ENCODE measurements at places on chromosomes 16 and 17.

- no peak for DNase-seq
These were observed 887.7 kb downstream of the CDH11 start for GRCh38 chr16:64234200-64234599.

GRCh38 chr17:58335061-58335731 lies 6.6 kb upstream of the TSPOAP1 start:
- DNase-seq: no peak

- peak; percentile 50 for DNase-seq
These were observed at the start of gene MTSS2 for GRCh38 chr16:70685938-70686375. MTSS2 (minus strand) TSS chr16:70686053; CDS start chr16:70685791, 262 bp downstream.

DNA sequence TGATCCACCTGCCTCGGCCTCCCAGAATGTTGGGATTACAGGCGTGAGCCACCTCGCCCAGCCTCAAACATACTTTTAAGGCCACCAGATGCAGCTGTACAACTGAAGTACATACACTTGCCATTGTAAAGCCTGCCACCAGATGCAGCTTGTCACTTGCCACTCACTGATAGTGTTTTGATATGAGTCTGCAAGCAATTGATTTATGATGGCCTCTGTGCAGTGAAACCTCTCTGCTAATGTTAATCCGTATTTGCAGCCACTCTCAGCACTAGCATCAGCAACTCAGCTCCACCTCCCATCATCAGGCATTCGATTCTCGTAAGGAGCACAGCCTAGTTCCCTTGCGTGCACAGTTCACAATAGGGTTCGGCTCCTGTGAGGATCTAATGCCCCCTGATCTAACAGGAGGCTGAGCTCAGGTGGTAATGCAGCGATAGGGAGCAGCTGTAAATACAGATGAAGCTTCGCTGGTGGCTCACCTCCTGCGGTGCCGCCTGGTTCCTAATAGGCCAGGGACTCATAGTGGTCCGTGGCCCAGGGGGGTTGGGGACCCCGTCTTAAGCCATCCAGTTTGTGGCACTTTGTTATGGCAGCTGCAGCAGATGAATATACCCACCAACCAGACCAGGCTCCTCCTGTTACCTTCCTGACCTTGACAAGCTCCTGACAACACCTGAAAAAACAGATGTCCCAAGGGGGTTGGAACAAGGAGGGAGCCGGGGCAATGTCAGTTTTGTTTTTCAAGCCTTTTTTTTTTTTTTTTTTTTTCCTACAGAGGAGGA lies 1.3 kb upstream of the HERPUD1 start:
- no peak for DNase-seq

GRCh38 chr17:55316499-55316898 lies 51.7 kb downstream of the HLF start:
- no peak for DNase-seq

DNA sequence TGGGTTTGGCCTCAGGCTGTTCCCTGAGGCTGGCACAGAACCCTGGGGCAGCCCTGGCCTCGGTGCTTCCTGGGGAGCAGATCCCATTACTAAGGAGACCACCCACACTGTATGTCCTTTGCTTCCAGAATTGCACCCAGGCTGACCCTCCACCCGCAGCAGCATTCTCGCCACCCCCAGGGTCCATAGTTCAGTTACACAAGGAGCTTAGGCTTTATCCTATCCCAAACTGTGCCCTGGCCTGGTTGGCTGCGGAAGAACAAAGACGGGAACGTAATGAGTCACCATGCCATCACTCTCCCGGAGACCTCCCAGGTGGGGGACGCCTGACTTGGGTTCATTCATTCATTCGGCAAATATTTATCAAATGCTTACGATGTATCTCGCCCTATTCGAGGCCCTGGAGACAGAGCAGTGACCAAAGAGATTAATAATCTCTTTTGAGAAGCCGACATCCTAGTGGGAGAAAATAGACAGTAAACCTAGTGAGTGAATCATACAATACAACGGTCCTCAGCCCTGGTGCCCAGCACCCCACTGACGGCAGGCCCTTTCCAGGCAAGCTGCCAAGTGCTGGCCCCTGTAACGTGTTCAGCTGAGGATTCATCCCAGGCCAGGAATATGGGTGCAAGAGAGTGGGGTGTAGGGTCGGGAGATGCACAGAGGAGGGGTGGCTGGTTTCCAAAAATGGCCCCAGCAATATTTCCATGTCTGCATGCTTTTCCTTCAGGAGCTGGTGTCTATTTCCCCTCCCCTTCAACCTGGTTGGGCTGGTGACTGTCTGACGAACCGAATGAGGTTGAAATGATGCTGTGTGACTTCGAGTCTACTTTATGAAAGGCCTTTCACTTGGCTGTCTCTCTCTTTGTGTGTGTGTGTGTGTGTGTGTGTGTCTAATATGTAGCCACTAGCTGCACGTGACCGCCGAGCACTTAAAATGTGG lies 134.2 kb downstream of the MGAT5B start:
- DNase-seq: no peak
